ENCODE measurements at places on chromosomes 7 and 10.

GRCh38 chr10:78620985-78621799 lies 447.6 kb upstream of the ZMIZ1 start:
- peak; percentile 83 for DNase-seq

DNA sequence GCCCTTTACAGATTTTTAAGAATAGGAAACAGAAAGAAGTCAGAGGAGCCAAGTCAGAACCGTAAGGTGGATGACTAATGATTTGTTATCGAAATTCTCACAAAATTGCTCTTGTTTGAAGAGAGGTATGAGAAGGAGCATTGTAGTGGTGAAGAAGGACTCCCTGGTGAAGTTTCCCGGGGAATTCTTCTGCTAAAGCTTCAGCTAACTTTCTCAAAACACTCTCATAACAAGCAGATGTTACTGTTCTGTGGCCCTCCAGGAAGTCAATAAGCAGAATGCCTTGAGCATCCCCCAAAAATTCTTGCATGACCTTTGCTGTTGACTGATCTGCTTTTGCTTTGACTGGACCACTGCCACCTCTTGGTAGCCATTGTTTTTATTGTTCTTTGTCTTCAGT lies 152.9 kb downstream of the HGF start:
- DNase-seq, result no peak

- no peak for DNase-seq
These were observed 1.3 kb downstream of the MBLAC1 start for GRCh38 chr7:100127866-100128636.

DNA sequence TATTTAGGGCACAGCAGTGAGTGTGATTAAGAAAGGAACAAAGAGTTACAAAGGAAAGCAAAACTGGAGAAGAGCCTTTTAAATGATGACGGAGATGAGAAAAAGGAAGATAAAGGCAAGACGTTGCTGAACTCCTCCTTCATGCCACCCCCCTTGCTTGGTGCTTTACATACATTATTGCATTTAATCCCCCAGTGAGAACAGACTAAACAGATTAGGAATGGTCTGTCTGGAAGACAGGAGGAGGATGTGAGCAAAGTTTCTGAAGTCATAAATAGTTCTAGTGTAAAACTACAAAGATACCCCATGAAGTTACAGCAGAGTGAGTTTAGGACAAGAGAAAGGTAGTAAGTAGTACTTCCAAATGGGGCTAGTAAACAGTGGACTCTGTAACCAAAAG lies 113.5 kb downstream of the PLCE1 start:
- DNase-seq, result no peak

DNA sequence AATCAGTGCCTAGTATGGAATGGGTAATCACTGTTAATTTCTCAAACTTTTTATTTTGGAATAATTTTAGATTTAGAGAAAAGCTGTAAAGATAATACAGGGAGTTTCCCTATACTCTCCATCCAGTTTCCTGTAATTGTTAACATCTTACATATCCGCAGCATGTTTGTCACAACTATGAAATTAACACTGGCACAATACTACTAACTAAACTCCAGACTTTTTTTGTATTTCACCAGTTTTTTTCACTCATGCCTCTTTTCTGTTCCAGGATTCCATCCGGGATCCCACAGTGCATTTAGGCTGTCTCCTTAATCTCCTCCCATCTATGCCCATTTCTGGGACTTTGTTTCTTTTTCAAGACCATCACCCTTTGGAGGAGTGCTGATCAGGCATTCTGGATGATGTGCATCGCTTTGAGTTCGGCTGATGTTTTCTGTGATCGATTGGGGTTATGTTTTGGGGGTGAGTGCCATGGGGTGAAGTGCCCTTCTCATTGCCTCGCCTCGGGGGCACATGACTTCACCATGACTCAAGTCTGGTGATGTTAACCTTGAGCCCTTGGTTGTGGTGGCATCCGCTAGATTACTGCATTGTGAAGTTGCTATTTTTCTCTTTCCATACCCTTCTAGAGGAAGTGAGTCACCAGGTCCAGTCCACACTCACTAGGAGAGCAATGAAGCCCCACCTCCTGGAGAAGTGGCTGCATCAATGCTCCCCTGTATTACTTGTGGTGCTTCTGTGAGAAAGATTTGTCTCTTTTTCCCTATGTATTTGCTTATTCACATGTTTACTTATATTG lies 43.9 kb upstream of the GRB10 start:
- DNase-seq, result no peak

GRCh38 chr10:33721509-33721908 lies 387.0 kb upstream of the NRP1 start:
- DNase-seq, result no peak

- no peak for DNase-seq
These were observed 9.8 kb upstream of the DENND2A start for GRCh38 chr7:140650367-140650766.

DNA sequence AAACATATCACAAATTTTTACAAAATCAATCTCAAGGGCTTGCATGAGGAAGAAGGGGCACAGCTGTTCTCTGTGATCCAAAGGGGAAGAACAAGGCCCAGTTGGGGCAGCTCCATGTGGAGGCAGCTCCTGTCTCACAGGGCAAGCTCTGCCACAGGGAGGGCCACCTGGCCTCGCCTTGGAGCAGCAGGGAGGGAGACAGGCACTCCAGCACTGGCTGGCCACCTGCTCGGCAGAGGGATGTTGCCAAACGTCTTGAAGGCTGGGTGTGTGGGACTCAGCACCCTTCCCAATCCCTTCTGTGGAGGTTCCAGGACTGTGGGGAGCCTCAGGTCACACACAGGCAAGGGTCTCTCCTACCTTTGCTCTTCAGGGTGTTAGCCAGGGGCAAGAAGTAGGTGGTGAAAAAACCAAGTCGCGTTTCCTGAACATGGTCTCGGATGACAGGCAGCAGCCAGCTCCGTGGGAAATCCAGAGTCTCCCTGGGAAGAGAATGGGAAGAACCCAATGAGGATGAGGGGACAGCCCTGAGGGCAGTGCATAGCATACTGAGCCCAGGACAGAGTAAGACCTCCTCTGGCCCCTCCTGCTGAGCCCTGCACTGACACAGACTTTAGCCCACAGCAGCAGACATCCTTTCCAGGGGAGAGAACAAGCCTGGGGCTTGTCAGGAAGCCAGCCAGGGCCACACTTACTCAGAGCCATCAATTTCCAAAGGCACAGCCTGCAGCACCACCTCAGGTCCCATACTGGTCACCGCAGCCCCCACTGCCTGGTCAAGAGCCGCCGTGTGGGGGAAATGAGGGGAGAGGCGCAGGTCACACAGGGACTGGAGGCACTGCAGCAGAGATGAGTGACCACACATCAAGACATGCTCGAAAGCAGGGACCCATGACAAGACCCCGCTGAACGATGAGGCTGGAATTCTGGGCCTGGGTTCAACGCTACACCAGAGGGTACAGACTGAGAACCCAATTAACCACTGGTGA lies 21.9 kb downstream of the RRP12 start:
- no peak for DNase-seq

GRCh38 chr10:62738916-62739315 lies 65.6 kb upstream of the ADO start:
- DNase-seq, result no peak

DNA sequence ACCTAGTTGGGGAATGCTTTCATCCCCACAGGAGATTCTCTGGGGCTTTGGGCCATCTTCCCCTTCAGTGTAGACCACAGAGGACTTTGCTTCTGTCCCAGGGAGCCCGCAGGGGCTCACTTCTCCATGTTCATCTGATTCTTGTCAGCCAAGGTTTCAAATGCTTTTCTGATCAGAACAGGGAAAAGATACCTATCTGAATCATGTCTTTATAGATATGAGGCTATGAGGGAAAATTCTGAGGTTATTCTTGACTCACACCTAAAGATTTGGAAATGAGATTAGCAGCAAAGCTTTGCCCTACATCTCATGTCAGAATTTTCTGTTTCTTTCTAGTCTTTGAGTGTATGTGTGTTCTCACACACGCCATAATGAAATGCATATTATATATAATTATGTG lies 53.3 kb downstream of the FIGNL1 start:
- DNase-seq, result no peak

- no peak for DNase-seq
These were observed 197.3 kb downstream of the PRPF18 start for GRCh38 chr10:13784067-13784466.

DNA sequence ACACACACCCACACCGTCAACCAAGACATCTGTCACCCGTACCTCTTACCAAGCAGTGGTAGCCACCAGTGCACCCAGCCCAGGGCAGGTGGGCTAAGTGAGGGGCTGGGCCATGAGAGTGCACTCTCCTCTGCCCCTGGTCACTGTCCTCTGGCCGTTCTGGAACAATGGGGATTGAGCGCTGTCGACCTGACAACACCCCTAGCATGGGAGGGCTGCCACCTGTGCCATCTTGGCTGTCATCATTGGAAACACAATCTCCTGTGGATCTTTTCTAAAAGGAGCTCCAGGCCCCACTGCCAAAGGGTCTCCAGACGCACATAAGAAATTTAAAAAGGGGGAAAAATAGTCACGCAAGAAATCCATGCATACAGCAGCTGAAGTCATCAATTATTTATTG lies 80.1 kb downstream of the CTBP2 start:
- DNase-seq, result no peak

DNA sequence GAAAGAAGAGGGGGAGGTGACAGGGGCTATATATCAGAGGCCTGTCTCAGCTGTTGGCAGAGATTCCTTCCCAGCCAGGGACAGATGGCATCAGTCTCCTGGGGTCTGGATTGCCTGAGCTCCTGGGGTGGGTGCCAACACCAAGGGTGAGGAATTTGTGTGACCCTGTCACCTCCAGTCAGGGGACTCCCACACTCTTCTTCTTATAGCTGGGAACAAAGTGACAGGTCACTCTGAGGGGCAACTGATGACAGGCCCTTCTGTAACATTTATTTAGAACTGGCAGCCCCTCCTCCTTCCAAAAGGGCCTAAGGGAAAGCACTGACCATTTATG lies 53.7 kb upstream of the DUSP5 start:
- DNase-seq, result no peak

- no peak for DNase-seq
These were observed 72.5 kb upstream of the GPR158 start for GRCh38 chr10:25102147-25102822.

DNA sequence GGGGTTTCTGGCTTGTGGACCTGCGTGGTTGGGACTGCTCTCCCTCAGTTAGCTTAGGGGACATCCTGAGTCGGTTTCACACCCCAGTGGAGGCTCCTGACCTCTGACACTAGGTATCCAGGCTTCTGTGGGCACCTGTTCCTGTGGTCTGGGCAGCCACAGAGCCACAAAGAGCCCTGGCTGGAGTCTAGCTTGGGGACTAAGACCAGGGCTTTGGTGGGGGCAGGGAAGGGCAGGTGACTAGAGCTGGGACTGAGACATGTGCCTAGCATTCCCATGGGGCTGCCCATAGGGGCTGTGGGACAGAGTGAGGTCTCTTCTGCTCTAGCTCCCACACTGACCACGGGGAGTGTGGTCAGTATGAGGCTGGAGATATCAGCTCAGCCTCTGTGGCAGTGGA lies 4.0 kb upstream of the TMEM270 start:
- DNase-seq, result no peak

GRCh38 chr10:88755753-88756152 lies 4.1 kb upstream of the LIPN start:
- no peak for DNase-seq

DNA sequence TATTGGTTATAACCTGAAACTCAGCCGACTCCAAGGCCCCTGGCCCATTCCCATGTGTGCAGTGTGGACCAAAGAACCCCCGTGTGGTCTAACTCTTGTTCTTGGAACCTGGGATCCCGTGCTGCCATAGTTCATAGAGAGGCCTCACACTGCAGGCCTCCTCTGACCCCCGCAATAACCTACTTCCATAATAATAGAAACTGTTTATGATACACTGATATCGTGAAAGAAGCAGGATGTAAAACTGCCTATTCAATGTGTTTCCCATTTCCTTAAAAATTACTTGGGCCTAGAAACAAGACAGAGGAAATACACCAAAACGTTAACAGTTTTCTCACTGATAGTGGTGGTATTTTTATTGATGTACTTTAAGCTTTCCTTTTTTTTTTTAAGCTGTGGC lies 109.2 kb upstream of the KDM7A start:
- no peak for DNase-seq

DNA sequence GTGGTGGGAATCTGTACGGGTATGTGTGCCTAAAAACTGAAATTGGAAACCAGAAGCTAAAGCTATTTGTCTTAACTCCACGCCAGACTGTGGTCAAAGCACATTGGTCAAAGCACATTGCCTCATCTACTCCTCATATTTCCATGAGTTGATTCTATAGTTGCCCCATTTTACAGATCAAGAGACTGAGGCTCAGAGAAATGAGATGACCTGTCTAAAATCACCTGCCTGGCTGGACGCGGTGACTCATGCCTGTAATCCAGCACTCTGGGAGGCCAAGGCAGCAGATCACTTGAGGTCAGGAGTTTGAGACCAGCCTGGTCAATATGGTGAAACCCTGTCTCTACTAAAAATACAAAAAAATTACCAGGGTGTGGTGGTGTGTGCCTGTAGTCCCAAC lies 21.7 kb upstream of the MNX1 start:
- no peak for DNase-seq

DNA sequence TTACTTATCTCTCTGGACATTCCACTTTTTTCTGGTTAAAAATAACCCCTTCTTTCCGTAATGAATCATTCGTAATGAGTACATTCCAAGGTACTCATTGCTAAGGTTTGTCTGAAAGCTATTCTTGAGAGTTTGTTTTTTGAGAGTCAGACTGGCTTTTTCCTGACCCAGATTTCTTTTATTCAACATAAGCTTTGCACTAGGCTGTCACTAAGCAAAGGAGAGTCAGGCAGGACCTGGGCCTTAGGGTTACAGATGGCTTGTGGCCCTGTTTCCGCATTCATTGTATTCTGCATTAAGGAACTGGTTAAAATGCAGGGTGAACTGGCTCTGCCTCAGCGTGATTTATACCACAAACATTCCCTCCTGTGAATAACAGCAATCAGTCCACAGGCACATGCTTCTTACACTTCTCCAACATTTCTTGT lies 84.1 kb downstream of the POM121L12 start:
- no peak for DNase-seq

DNA sequence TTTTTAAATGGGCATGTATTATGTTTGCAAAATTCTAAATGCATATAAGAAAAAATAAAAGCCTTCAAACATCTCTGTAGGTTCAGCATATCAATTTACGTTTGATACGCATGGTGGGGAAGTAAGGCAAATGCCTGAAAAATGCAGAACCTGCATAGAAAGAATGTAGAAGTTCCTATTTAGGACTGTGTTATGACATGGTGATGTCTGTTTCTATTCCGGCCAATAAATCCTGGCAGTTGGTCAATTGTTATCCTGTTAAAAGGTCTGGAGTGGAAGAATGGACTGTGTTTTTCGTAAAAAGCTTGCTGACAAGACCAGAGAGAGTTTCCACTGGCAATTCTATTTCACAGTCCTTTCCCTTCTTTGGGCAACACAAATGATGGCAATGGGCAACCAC lies 49.6 kb upstream of the CAV2 start:
- DNase-seq, result no peak

All from NCI-H1092 (cell line).